NCI-H2081 treated with DMSO at 0.1 percent for 48 hours (cell line): ENCODE measurements at places on chromosomes 5 and 9.

DNA sequence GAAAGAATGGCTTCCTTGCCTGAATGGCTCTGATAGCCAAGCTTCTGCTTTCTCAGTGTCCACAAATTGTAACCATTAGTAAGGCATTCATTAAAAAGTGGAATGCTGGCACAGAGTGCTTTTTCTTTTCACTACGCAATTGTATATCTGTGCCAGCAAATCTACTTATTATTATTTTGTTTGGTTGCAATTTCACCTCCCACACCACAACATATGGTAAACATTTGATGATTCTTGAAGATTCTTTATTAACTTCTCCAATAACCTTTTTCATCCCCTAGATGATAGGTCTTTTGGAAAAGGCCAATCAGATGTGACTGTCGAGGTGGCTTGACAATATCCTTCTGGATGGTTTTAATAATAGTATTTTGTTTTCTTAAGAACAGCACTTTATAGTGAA, 234.1 kb downstream of the TMEM38B start:
- no peak for DNase-seq

DNA sequence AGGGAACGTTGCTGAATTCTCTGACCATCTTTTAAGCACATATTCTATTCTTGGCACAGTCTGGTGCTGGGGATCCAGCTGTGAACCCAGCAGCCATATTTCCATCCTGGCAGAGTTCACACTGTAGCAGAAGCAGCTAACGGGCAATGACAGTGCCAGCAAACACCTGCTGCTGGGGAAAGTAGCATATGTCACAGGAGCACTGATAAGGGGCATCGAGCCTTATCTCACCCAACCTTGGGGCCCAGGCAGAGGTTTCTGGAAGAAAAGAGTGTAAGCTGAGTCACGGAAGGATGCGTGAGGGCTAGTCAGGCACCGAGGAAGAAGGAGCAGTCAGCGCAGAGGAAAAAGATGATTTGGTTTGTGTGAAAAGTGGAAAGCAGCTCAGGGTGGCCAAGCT, 1.1 kb downstream of the NDOR1 start:
- no peak for DNase-seq

DNA sequence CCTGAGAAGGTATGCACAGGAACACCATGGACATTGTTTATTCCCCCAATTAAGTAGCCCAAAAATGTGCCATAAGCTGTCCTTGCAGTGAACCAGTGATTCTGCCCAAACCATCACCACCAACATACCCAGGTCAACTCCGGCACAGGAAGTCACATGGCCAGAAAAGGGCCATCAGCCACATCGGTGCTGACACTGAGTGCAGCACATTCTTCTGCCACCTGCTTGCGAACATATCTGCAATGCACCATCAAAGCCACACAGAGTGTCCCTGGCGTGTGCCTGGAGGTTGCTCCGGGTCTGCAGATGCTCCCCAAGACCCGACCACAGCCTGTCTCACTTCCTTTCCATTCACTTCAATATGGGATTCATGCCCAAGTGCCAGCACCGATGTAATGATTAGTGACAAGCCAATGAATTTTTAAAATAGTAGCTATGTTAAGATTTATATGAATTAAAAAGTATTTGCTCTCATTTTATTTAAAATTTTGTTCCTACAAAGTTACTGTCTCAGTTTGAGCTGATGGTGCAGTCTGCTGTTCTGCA, 37.6 kb downstream of the SYK start:
- no peak for DNase-seq

GRCh38 chr5:89181546-89181945, 298.6 kb upstream of the MEF2C start:
- DNase-seq, result no peak

DNA sequence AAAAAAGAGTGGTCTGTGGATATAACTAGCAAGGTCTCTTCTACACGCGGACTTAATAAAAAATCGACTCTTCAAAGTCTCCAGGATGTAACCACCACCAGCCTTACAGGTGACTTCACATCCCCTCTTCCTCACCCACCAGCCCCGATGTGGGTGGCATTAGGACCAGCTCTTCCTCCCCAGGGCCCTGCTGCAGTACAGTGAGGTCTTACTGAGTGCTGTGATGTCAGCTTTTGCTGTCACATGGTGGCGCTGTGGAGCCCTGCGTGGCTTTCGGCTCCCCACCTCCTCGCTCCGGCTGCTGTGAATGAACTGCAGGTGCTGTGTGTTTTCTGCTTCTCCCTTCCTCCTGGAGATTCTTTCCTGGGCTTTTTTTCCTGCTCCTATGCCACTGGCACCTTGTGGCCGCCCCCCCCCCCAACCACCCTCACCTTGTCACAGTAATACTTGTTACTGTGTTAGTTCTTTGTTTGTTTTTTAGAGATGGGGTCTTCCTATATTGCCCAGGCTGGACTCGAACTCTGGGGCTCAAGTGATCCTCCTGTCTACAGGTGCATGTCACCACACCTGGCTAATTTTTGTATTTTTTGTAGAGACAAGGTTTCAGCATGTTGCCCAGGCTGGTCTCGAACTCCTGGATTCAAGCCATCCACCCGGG, 15.8 kb upstream of the RAPGEF1 start:
- peak; percentile 57 for DNase-seq

DNA sequence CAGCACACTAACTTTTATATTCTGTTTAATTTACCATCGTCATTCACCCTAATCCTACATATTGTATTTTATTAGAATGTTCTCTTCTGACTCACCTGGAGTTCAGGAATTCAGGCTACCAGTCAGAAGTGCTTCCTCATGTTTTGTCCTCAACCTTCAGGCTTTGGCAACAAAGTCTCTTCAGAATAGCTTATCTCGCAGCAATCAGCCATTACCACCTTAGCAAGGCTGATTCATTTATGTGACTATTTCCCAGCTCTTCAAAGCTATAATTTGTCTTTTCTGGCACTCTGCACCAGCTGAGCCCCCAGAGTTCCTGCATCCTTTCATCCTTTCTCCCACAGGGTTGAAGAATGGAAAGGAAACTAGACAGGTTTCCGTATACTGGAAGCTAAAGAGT, 365.5 kb upstream of the CDH18 start:
- no peak for DNase-seq

GRCh38 chr5:55410845-55411244, 103.1 kb downstream of the MTREX start:
- no peak for DNase-seq

- no peak for DNase-seq
Measured at GRCh38 chr5:75048457-75048953, 3.9 kb downstream of the GCNT4 start.

DNA sequence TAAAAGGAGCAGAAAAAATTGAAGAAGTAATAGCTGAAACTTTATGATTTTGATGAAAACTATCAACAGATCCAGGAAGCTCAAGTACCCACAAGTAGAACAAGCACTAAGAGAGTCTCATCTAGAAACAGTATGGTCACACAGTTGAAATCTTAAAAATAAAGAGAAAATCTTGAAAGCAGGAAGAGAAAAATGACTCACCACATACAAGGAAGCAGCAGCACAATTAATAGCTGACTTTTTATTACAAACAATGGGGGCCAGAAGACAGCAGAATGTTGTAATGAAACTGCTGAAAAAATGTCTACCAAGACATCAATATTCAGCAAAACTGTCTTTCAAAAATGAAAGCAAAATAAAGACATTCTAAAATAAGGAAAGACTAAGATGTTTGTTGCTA, 1108.3 kb upstream of the DMAC1 start:
- DNase-seq, result no peak
